ENCODE measurements at places on chromosomes 16 and 17.

- DNase-seq = no peak
These were observed 152.5 kb downstream of the USP22 start for GRCh38 chr17:20890338-20890737.

DNA sequence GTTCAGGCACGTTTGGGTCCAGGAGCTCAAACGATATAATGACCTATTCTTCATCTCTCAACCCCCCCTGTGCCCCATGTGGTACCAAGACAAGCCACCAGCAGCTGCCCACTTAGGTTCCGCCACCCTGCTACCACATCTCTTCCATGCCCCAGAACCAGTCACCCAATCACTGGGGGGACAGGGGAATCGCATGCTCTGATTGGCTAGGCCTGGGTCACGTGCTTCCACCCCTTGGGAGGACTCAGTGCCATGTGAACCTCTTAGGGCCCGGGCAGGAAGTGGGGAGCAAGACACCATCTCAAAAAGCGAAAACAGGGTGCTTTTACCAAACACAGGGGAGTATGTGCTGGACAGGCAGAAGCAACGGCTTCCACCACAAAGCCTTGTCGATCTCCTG is 91.3 kb downstream of the KATNIP start:
- DNase-seq = no peak

DNA sequence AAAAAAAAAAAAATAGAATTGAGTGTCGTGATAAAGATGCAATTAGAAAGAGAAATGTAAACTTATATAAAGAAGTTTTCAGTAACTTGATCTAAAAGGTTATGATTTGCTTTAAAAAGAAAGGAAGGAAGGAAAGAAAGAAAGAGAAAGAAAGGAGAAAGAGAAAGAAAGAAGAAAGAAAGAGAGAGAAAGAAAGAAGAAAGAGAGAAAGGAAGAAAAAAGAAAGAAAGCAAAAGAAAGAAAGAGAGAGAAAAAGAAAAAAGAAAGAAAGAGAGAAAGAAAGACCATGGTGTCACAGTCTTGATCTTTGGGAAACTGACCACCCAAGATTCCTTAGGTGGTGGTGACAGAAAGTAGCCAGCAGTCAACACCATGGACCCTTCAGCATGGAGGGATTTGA is 4.3 kb upstream of the CCL3 start:
- DNase-seq = no peak

DNA sequence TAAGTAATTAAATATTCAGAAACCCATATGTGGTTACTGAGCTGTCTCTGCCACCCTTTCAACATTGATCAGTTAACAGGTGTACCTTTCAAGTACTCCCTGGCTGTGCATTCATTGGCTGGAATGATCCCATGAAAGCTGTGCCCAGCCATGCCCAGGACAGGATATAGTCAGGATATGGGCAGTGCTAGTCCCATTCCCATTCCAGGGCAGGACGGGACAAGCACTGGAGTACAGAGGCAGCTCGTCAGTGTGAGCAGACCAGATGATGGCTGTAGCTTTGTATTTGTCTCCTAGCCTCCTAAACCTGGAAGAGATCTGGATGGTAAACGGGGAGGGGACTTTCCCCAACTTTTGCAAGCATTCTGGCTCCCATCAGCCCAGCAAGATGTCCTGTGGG is 22.5 kb downstream of the HEATR3 start:
- DNase-seq = no peak

- no peak for DNase-seq
These were observed 88.8 kb upstream of the ANKFN1 start for GRCh38 chr17:56064506-56064905.

- DNase-seq = no peak
These were observed 204.8 kb upstream of the CHMP6 start for GRCh38 chr17:80786887-80787286.

DNA sequence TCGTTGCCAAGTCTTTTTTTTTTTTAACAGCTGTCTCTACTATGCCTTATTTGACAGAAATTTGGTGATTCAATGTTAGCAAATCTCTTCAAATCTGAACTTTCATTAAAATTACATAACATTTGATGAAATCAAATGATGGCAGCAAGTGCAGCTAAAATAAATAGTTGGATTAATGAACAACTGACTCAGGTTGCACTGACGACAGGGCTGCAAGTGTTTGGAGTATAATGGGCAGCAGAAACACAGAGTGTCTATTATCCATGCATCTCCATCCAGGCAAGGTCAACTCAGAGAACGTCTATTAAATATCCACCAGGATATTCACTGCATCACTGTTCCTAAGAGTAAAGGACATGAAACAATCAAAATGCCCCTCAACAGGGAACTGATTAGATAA is 109.8 kb downstream of the SLC39A11 start:
- no peak for DNase-seq

DNA sequence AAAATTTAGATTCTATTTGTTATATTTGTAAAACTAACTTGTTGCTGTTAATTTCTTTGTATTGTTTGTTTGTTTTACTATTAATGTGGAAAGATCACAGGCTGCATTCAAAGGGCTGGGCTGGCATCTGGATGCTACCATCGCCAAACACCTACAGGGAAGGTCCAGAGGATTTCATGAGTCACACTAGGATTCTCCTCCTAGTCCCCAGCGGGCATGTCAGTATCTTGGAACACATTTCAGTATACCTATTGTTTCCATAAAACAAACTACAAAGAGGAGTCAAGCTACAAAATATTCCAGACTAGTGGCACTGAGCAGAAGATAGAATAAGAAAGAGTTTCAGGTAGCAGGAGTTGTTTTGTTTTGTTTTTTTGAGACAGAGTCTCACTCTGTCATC is 55.3 kb downstream of the NOG start:
- no peak for DNase-seq

- DNase-seq = no peak
These were observed at the start of gene SPNS3 for GRCh38 chr17:4433515-4434031. Gene SPNS3 (plus strand): TSS chr17:4433940. CDS start chr17:4433968, 28 bp downstream.

Data from astrocyte (in vitro differentiated cells and primary cell).